ENCODE measurements at places on chromosomes 6 and 20. TPM values are rescaled to one million over a fixed set of nuclear protein-coding genes. Genes with fewer than 3 reads are reported as not detected.

- peak; percentile 59 for DNase-seq
Observed at GRCh38 chr6:108872141-108872557, 23.9 kb downstream of the ARMC2 start.

GRCh38 chr20:24742436-24742835 is 206.6 kb upstream of the CST7 start:
- DNase-seq, result no peak

GRCh38 chr20:11247046-11248010 is 573.5 kb upstream of the JAG1 start:
- DNase-seq, result no peak

DNA sequence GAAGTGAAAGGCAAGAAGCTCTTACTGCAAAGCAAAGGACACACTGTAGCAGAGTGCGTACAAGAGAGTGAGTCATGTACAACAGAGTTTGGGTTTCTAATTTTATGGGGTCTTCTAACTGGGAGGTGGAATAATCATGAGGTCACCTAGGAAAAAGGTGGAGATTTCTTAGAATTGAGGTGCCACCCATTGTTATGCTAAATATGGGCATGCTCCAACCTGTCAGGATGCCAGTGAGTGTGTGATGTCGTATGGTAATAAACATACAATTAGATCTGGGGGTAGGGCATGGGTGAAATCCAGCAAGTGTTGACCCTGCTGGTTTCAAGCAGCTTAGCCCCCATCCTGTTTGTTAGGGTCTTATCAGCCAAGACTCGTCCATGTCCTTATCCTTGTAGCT is 46.6 kb downstream of the OR2B6 start:
- no peak for DNase-seq

- DNase-seq, result no peak
Observed at GRCh38 chr6:105646391-105646867, 243.5 kb upstream of the PREP start.

DNA sequence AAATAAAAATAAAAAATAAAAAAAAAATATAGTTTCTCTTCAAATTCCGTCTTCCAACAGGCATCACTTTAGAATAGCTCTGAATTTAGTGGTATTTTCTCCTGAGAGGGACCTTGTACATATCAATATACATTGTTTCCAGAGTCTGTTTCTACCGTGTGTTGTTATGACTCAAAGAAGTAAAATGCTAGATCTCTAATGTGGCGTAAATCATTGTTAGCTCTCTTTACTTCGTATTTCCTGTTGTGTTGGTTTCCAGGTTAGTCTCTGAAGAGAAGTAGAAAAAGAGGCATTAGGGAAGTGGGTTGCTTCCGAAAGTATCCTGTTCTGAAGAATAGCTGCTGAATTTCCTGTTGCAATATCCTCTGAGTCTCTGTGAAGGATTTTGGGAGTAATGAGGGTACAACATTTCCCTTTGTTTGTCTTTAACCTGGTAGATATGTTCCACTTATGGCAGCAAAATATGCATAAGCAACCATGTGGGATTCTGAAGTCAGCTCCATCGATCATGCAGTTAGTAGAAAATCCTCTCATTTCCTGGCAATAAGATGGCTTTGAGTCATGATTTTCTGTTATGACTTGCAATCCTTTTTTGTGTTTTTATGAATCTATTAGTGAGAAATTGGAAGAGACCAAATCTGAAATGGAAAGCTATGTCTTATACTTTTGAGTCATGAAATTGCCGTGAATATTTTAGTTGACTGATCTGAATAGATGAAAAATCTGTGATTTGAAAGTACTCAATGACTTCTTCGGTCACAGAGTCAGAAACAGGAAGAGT is 42.0 kb upstream of the MCHR2 start:
- DNase-seq, result no peak

ATF6B gene
- total RNA-seq, result 26.4 TPM
